ENCODE measurements at places on chromosomes 4 and X. TPM values are rescaled to one million over a fixed set of nuclear protein-coding genes. Genes with fewer than 3 reads are reported as not detected.

Gene CRMP1
- total RNA-seq = 6.2 TPM

DNA sequence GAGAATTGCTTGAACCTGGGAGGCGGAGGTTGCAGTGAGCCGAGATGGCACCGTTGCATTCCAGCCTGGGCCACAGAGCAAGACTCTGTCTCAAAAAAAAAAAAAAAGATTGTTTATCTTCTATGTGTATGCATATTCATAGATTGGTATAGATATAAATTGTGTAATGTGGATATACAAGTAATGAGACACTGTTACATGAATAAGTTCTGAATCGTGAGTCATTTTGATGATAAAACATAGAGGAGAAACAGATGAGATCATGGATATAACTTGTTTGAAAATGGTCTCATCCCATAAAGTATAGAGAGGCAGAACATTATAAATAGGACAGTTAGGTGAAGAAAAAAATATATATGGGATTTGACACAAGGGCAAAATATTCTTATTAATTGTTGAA is 628.0 kb downstream of the IL1RAPL1 start:
- DNase-seq = no peak
- H3K36me3 ChIP-seq = no peaks in the 10 kb centered on the region
- no peaks in the 10 kb centered on the region for H3K27me3 ChIP-seq
- no peak overlapping the region for H3K27ac ChIP-seq
- no peak overlapping the region for H3K4me3 ChIP-seq

DNA sequence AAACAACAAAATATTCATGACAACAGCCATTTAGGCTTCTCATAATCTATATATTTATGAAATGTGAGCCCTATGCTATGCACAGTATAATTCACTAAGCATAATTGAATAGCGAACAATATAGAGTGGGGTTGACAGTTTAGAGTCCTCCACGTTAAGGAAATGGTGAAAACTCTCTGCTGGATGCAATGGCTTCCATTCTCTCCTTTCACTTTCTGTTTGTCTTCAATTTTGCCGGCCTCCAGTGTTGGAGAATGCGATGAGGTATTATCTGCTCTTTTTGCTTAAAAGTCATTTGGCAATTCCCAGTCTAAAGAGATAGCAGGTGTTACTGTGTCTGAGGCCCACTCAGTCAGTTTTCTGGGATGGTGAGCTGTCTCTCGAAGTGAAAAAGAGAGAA is 52.1 kb downstream of the NPY5R start:
- no peak for DNase-seq
- H3K4me3 ChIP-seq = no peak overlapping the region
- H3K27me3 ChIP-seq = no peaks in the 10 kb centered on the region

GRCh38 chr4:157014621-157015591 is 43.3 kb upstream of the PDGFC start:
- no peaks in the 10 kb centered on the region for H3K4me1 ChIP-seq
- no peak for DNase-seq
- no peak overlapping the region for H3K4me3 ChIP-seq
- H3K27me3 ChIP-seq = no peaks in the 10 kb centered on the region

- H3K4me3 ChIP-seq = no peak overlapping the region
- H3K36me3 ChIP-seq = no peaks in the 10 kb centered on the region
- no peaks in the 10 kb centered on the region for H3K4me1 ChIP-seq
- no peak overlapping the region for H3K27ac ChIP-seq
- DNase-seq = no peak
- H3K27me3 ChIP-seq = no peaks in the 10 kb centered on the region
Observed at GRCh38 chr4:146273204-146273901, 59.0 kb downstream of the REELD1 start.

GRCh38 chr4:184836613-184837012 is 10.8 kb upstream of the ACSL1 start:
- no peak overlapping the region for H3K27ac ChIP-seq
- no peaks in the 10 kb centered on the region for H3K27me3 ChIP-seq
- DNase-seq = no peak
- H3K36me3 ChIP-seq = no peaks in the 10 kb centered on the region

- H3K27ac ChIP-seq = no peak overlapping the region
- no peaks in the 10 kb centered on the region for H3K36me3 ChIP-seq
- no peak overlapping the region for H3K4me3 ChIP-seq
- DNase-seq = no peak
Observed at GRCh38 chr4:42197341-42197740, 44.9 kb upstream of the BEND4 start.

GRCh38 chrX:68929332-68930150 is 100.7 kb downstream of the EFNB1 start:
- no peaks in the 10 kb centered on the region for H3K36me3 ChIP-seq
- no peaks in the 10 kb centered on the region for H3K4me1 ChIP-seq
- peak overlapping the region; percentile 24 for H3K27ac ChIP-seq
- H3K27me3 ChIP-seq = no peaks in the 10 kb centered on the region
- DNase-seq = no peak

DNA sequence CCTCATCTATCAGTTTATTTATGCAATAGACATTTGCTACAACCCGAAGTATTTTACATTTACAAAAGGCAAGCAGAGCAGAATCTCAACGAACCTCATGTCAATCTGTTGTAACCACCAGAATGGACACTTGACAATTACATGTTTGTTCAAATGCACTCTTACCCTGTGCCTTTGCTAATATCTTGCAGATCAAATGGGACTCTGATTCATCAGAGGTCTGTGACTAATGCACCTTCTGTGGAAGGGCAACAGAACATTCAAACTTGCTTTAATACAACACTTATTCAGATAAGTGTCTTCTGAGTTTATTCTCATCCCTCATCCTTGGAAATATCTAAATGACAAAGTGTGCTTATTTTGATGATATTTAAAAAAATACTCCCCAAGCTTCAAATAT is 644.7 kb upstream of the PCDH10 start:
- no peak overlapping the region for H3K27ac ChIP-seq
- no peaks in the 10 kb centered on the region for H3K27me3 ChIP-seq
- H3K36me3 ChIP-seq = no peaks in the 10 kb centered on the region
- no peak for DNase-seq

Gene PNMA3
- total RNA-seq = 0.41 TPM

DNA sequence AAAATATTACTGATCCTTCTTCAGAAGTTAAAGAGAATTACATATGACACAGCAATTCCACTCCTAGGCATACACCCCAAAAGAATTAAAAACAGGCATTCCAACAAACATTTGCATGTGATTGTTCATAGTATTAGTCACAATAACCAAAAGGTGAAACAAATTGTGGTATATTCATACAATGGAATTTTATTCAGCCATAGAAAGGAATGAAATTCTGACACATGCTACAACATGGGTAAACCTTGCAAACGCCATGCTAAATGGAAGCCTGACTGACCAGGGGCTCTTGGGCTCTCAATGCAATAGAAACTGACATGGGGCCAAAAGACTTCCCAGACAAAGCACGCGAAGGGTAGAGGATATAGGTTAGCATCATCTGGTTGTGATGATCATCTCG is 62.1 kb upstream of the S100G start:
- no peaks in the 10 kb centered on the region for H3K27me3 ChIP-seq
- H3K4me3 ChIP-seq = no peak overlapping the region
- no peaks in the 10 kb centered on the region for H3K4me1 ChIP-seq

Gene ADH4
- 0.27 TPM for total RNA-seq

DNA sequence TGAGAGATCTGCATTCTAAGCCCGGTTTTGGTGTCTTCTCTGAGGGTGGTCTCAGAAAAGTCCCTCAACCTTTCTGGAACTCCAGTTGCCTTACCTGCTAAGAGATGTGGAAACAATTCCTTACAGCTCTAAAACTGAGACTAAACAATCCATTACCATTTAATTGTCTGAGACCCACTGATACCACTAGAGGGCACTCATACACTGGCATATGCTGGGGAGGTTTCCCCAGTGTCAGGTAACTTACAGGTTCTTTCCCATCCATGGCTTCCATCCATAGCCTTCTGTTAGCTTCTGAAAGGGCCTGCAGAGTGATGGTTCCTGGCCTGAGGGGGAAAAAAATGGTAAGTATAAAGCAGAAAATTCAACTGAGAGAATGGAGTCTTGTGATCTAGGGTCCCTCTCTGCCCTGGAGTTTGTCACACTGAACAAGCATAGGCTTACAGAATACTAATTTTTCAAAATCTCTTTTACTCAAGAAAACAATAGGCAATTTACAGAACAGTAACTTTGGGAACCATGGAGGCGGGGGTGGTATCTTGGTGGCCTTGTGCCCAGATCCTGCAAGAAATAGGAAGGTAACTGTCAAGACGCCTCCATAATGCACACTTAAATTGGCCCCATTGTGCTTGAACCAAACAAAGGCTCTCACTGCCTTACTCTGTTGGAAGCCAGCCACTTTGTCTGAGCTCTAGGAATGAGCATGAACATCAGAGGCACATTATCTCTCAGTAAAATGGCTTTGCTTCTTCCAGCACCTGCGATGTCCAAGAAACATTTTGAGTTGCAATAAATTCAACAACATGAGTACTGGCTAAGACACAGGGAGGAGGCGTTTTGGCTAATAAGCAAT is 236.1 kb downstream of the OPHN1 start:
- no peak overlapping the region for H3K4me3 ChIP-seq
- no peaks in the 10 kb centered on the region for H3K27me3 ChIP-seq
- no peak overlapping the region for H3K27ac ChIP-seq
- no peak for DNase-seq
- no peaks in the 10 kb centered on the region for H3K4me1 ChIP-seq
- H3K36me3 ChIP-seq = peaks cover 20% of the 10 kb centered on the region

GRCh38 chr4:146976145-146976544 is 30.5 kb upstream of the TTC29 start:
- H3K27ac ChIP-seq = no peak overlapping the region
- no peaks in the 10 kb centered on the region for H3K4me1 ChIP-seq
- no peaks in the 10 kb centered on the region for H3K27me3 ChIP-seq
- H3K4me3 ChIP-seq = no peak overlapping the region
- H3K36me3 ChIP-seq = no peaks in the 10 kb centered on the region

Gene HOPX
- 341 TPM for total RNA-seq

Gene VMA21
- 28.1 TPM for total RNA-seq

GRCh38 chr4:12635629-12636028 is 848.5 kb downstream of the RAB28 start:
- no peaks in the 10 kb centered on the region for H3K36me3 ChIP-seq
- DNase-seq = no peak
- H3K27me3 ChIP-seq = no peaks in the 10 kb centered on the region
- no peaks in the 10 kb centered on the region for H3K4me1 ChIP-seq
- H3K27ac ChIP-seq = no peak overlapping the region
- no peak overlapping the region for H3K4me3 ChIP-seq

DNA sequence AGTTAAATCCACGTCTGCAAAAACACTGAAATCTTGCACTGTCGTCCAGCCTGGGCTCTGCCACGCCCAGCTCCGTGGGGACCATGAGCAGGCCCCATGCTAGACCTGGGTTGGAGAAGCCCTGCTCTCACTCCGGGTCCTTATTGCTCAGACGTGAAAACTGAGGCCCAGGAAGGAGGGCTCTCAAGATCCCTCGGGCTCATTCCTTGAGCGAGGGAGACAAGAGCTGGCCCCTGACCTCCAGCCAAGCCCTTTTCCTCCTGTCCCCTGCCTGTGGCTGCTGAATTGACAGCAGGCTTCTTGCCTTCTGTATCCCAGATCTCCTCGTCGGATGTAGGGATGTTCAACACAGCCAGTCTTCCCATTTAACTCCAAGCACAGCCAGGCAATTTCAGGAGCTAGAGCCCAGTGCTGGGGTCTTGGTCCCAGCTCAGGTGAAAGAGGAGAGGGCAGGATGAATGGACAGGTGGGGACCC is 109.5 kb downstream of the CPZ start:
- H3K27ac ChIP-seq = no peak overlapping the region
- no peaks in the 10 kb centered on the region for H3K36me3 ChIP-seq
- no peaks in the 10 kb centered on the region for H3K4me1 ChIP-seq
- peaks cover 57% of the 10 kb centered on the region for H3K27me3 ChIP-seq
- H3K4me3 ChIP-seq = no peak overlapping the region

Gene RHOXF1
- total RNA-seq = not detected

DNA sequence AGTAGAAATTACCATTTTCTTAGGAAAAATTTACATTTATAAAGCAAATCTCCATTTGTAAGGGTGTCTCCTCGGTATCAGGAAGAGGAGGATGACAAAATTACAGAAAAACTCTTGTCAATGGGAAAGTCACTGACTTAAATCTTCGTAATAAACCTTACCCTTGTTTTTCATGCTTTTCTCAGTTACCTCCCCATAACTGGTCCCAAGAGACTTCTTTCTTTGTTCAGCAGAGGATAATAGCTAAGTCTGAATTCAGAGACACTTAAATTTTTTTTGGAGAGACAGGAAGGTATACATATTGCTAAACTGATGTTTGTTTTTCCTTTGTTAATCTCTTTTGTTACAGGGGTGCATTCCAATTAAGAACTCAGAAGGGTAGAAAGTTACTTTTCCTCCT is 125.5 kb upstream of the JADE1 start:
- no peaks in the 10 kb centered on the region for H3K27me3 ChIP-seq
- no peak overlapping the region for H3K27ac ChIP-seq
- no peak for DNase-seq

Gene CLDN2
- not detected for total RNA-seq

Gene SPOCK3
- total RNA-seq = 0.74 TPM

DNA sequence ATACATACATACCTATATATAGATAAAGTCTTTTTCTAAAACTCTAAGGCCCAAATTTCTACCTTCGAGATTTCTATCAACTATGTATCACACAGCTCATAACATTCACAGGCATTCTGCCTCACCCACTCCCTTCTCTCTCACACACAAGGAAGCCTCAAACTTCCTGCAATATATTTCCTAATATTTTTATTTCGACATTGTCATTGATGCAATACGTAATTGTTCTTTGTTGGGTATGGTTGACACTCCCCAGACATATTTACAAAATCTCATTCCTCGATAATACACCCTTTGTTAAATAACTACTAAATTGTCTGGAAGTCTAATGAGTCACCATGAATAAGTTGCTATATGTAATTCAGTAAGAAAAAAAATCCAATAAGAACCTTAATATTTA is 143.5 kb downstream of the HNRNPD start:
- no peak overlapping the region for H3K4me3 ChIP-seq
- DNase-seq = no peak
- no peaks in the 10 kb centered on the region for H3K36me3 ChIP-seq
- H3K4me1 ChIP-seq = no peaks in the 10 kb centered on the region
- no peak overlapping the region for H3K27ac ChIP-seq

Gene IL21
- total RNA-seq = not detected

GRCh38 chrX:124212622-124213021 is 119.8 kb upstream of the TEX13D start:
- H3K27me3 ChIP-seq = no peaks in the 10 kb centered on the region
- no peak for DNase-seq
- peaks cover 7% of the 10 kb centered on the region for H3K4me1 ChIP-seq
- H3K4me3 ChIP-seq = no peak overlapping the region
- no peaks in the 10 kb centered on the region for H3K36me3 ChIP-seq

Gene ATP11C
- 14.2 TPM for total RNA-seq

- no peak overlapping the region for H3K27ac ChIP-seq
- no peaks in the 10 kb centered on the region for H3K27me3 ChIP-seq
- H3K36me3 ChIP-seq = no peaks in the 10 kb centered on the region
- no peak overlapping the region for H3K4me3 ChIP-seq
- no peaks in the 10 kb centered on the region for H3K4me1 ChIP-seq
Observed at GRCh38 chr4:116878280-116878679, 207.1 kb downstream of the TRAM1L1 start.

DNA sequence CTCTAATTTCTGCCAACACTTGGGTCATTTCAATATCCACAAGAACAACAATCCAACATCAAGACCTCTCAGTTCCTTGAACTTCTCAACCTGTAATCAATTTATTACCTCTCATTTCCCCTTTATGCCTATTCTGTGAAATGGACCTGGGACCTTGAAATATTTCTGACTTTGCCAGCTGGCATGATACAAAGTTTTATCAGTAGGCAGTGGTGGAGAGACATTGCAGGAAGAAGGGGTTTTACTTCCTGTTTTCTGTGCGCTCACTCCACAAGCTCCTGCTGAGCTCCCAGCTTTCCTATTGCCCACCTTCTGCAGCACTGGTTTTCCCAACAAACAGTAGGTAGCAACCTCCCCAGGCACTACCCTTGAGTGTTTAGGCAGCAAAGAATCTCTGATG is 3.5 kb upstream of the ARHGEF6 start:
- H3K4me3 ChIP-seq = no peak overlapping the region
- no peak for DNase-seq
- no peaks in the 10 kb centered on the region for H3K27me3 ChIP-seq
- H3K4me1 ChIP-seq = peaks cover 10% of the 10 kb centered on the region
